ENCODE measurements at places on chromosomes 2 and 18.

GRCh38 chr18:50398947-50399346 lies 24.1 kb downstream of the SKA1 start:
- DNase-seq: no peak

GRCh38 chr2:17506736-17507616 lies 11.3 kb downstream of the RAD51AP2 start:
- DNase-seq: no peak

DNA sequence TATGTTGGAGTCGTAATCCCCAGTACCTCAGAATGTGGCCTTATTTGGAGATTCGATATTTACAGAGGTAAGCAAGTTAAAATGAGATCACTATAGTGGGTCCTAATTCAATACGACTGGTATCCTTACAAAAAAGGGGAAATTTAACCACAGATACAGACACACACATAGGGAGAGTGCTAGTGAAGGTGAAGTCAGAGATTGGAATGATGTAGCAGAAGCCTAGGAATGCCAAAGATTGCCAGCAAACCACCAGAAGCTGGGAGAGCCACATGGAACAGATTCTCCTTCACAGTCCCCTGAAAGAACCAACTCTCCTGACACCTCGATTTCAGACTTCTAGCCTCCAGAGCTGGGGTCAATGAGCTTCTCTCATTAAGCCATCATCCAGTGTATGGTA lies 17.7 kb upstream of the ACTR3 start:
- no peak for DNase-seq

- DNase-seq: no peak
Measured at GRCh38 chr2:9763356-9764152, 79.7 kb upstream of the TAF1B start.

DNA sequence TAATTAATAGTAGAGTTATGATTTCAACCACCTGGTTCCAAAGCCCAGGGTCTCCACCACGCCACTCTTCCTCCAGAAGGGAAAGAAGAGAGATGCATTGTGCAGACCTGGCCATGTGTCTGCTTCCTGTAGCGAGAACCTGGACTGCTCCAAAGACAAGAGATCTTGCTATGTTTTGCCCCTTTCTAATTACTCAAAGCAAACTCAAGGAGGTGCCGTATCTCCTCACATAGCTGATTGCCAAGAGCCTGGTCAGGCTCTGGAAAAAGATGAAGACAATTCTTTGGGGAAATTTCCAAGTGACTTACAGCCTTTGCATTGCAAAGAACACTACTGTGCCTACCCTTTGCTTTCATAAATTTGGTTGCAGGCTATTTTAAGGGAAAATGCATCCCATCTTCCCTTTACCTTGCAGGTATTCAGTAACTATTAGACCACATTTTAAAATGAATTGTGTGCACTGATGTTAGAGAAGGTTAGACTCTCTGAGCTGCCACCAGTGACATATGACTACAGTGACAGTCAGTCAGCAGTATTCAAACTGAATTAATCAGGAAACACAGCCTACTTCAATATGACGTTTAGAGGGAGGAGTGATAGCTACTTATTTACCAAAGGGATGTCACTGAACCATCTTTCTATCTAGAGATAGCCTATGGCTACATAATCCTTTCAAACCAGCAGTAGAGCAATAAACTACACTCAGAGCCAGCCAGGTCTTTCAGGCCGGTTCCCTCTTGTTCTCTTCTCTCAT lies 842.1 kb upstream of the FANCL start:
- peak; percentile 5 for DNase-seq

- DNase-seq: no peak
Measured at GRCh38 chr2:147863835-147864234, 19.0 kb downstream of the ACVR2A start.

GRCh38 chr2:53131416-53131815 lies 636.2 kb upstream of the CHAC2 start:
- DNase-seq: peak; percentile 66

Measured in choroid plexus epithelial cell (primary cell).